ENCODE measurements at places on chromosomes 7 and 10. TPM values are rescaled to one million over a fixed set of nuclear protein-coding genes. Genes with fewer than 3 reads are reported as not detected.

Gene RNF32
- total RNA-seq: 1.8 TPM

DNA sequence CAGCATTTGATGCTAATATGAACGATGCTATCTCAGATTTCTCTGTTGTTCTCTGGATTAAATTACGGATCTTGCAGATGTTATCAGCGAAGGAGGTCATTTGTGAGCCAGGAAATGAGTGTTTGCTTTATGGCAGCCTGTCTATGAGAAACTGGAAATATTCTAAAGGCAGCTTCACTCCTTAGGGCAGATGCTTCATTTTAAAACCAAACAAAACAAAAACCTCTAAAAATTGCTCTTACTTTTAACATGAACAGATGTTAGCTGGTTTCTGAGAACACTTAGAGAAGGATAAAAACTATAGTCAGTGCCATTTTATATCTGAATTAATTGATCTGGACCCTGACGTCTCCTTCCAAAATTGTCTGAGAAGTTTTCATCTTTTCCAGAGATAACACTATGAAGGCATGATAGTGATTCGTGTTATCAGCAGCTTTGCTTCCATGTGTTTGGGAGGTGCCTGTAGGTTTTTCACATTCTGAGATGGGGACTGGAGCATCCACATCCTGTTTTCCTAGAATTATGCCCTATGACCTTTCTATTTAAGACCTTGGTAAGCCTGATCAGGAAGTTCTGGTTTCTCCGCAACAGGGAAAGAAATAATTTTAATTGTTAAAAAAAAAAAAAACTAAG is 53.1 kb downstream of the CPED1 start:
- DNase-seq: no peak

GRCh38 chr10:132792796-132793195 is 6.8 kb upstream of the NKX6-2 start:
- no peak for DNase-seq

DNA sequence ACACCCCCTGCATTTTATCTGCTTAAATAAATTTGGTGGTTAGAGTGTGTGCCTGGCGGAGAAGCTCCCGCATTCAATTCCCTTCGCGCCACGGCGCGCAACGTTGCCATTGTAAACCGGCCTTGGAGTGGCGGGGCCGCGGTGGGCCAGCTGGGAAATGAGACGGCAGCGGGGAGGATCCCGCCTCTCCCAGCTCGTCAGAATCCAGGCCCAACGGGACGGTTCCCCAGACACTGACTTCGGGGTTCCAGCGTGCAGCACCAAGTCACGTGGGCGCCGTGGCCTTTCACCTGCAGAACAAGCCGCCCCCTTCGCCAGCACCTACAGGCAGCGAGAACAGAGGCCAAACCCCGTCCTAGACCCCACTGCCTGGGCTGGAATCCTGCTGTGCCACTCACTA is 103.4 kb downstream of the GRID1 start:
- DNase-seq: no peak

- peak; percentile 97 for DNase-seq
Measured at GRCh38 chr10:93384006-93384405, 98.1 kb downstream of the MYOF start.

DNA sequence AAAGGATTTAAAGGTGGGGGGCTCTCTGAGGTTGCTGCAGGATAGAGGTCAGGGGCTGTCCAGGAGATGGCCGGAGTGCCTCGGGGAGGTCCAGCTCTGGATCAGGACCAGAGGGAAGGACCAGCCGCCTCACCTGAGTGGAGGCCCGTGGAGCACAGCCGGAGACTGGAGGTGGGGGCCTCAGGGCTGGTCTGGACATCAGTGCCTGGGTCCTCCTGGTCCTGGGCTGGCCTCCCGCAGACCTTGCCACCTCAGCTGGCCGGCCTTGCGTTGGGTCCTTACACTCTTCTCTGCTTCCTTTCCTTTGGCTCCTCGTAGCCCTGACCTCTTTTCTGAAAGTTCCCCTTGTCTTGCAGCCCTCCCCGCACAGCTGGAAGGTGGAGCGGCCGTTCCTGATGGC is 2.0 kb downstream of the SUN1 start:
- no peak for DNase-seq

DNA sequence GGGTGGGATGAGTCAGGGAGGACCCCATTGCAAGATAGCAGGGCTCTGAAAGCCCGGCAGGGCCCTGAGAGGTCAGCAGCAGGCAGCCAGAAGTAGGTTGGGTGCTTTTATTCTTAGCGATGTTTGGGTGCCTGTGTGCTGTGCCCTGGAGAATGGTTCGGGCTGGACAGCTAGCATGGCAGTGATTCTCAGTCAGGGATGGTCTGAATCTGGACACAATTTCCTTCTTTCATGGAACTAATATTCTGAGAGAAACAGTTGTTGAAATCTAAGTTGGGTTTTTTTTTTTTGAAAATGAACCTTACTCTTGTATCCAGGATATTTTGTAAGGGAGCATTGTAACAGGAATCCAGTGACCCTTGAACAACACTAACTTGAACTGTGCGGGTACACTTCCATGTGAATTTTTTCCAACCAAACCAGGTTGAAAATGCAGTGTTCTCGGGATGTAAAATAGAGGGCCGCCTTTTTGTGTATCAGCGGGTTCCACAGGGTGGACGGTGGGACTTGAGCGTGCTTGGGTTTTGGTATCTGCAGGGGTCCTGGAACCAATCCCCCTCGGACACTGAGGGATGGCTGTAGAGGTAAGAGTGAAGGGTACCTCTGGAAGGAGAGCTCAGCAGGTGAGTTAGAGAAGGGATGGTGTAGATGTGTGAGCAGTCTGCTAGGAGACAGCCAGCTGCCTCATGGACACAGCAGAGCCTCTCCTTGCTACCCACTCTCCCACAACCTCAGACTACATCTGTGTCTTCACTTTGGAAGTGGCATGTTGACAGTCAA is 12.5 kb downstream of the CCNY start:
- DNase-seq: no peak

- DNase-seq: no peak
Measured at GRCh38 chr7:47451851-47452205, 130.1 kb downstream of the TNS3 start.

Gene TMEM213
- total RNA-seq: not detected

- no peak for DNase-seq
Measured at GRCh38 chr7:64879086-64879730, 23.9 kb upstream of the ZNF273 start.

Gene GSTK1
- total RNA-seq: 60.6 TPM

Gene CAMK2B
- total RNA-seq: not detected

DNA sequence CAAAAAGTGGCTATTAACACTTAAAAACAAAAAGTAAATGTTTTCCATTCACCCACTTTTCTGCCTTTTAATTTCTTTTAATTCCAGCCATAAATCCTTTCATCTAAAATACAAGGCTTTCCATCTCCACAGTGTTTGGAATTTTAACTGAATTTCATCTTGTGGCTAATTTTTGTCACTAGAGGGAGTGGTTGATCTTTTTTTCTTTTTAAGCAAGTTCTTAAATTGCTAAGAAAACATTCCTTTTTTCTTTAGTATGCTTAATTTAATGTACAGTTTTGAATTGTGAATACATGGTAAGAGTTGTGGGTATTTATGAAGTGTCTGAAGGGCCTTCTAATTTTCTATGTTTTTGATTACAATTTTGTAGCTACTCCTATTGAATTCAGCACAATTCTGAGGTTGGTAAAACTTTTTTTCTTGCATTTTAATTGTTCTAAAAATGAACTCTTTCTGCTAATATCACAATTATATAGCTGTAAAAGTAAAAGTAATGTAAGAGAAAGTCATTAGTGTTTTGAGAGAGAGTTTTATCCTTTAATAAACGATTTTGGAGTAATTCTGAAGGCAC is 54.9 kb upstream of the ANK3 start:
- peak; percentile 52 for DNase-seq

Gene SSC4D
- total RNA-seq: 1.3 TPM

Gene CRTAC1
- total RNA-seq: not detected

GRCh38 chr10:23341004-23341403 is 3.6 kb downstream of the C10orf67 start:
- peak; percentile 35 for DNase-seq

DNA sequence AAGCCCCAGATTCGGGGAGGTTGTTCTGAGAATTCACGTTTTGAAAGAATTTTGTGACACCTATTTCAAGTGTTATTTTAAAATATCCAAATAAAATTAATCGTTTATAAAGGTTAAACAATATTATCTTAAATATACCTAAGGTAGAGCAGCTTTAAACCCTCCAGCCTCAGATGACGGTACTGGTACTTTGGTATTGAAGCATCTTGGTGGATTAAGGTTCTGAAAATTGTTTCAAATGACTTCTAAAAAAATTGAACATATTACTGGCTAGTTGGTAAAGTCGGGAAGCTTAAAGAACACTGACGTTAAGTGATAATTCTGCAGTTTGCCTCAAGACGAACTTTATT is 392 bp upstream of the HUS1 start:
- DNase-seq: no peak

DNA sequence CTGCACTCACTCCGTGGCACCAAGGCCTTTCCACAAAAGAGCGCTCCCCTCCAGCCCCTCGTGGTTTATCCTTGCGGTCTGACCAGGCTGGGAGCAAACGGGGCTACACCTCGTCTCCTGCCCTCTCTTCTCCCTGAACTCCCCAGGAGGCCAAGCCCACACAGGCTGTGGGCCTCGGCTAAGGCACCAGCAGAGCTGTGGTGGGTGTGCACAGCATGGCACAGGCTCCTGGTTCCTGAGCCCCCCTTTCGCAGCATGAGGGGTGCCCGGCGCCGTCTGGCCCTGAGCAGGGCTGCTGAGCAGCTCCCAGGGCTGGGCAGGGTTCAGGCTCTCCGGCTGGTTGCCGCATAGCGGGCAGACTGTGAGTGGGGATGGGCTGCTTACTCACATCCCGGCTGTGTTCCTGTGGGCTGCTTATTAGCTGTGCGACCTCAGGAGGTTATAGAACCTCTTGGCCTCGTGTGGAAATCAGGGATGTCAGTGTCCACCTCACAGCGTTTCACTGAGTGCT is 90.4 kb downstream of the ZMIZ1 start:
- DNase-seq: no peak

DNA sequence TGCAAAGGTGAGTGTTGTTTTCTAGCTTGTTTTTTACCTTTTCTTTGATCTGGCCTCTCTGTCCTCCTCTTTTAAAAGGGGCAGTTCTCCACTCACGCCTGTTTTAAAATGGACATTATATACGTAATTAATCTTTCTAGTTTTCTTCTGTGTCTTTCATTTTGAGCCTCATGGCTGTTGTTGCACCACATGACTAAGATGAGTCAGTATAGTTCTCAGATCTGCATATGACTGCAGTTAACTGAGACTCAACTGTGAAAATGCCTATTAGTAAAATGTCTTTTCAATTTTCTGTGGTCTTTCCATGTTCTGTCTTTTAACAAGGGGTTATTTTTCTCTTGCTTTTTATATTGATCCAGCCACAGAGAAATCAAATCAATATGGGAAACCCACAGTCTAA is 296.1 kb downstream of the CDK14 start:
- peak; percentile 17 for DNase-seq

DNA sequence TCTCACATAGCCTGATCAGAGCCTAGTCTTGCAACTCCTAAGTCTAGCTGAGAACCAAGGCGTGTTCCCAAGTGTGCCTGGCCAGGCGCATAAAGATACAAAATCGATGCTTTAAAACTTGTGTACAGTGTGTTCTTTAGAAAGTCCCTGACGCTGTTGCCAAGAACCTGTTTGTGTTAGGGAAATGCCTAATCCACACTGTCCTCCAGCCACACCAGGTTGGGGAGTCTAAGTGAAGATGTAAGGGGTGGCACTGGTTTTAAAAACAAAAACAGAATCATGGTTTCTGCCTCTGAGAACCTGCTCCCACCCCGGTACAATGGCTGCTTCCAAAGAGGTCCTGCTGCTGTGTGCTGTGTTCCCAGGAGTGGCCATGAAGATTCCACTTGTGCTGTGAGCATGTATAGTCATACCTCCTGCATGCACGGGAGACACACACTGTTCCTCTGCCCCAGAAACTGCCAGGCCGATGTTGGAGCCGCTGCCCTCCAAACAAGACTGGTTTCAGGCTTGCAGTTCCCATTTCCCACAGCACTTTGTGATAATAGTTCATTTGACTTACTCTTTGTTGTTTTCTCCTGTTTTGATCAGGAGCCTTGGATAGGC is 88.5 kb downstream of the CCNY start:
- DNase-seq: no peak

GRCh38 chr7:158682456-158682855 is 22.1 kb downstream of the NCAPG2 start:
- no peak for DNase-seq

Measured in bronchial epithelial cell (primary cell).